Pulmonary artery endothelial cell (primary cell): ENCODE measurements at places on chromosomes 12 and 14. TPM values are rescaled to one million over a fixed set of nuclear protein-coding genes. Genes with fewer than 3 reads are reported as not detected.

- no peak for DNase-seq
These were observed 11.1 kb upstream of the FBRSL1 start for GRCh38 chr12:132478845-132479244.

- DNase-seq, result no peak
These were observed 74.2 kb upstream of the CSRP2 start for GRCh38 chr12:76952995-76953394.

GRCh38 chr12:120625557-120626419 lies 14.6 kb upstream of the CABP1 start:
- DNase-seq, result no peak

The SBNO1 gene
- total RNA-seq, result 25.1 and 39.8 TPM in 2 replicates

The SLC6A13 gene
- not detected in 2 replicates for total RNA-seq

- DNase-seq, result no peak
These were observed 371.0 kb downstream of the FUT8 start for GRCh38 chr14:65783576-65783975.

GRCh38 chr12:83199069-83199468 lies 512.4 kb downstream of the TMTC2 start:
- no peak for DNase-seq
